ENCODE measurements at places on chromosomes 11 and 22. TPM values are rescaled to one million over a fixed set of nuclear protein-coding genes. Genes with fewer than 3 reads are reported as not detected.

Gene CRYBB2
- not detected for total RNA-seq

- DNase-seq, result no peak
Observed at GRCh38 chr11:121408830-121409229, 43.3 kb upstream of the SORL1 start.

Gene C11orf65
- 1.1 TPM for total RNA-seq

Gene MS4A2
- total RNA-seq, result not detected

Gene NFAM1
- total RNA-seq, result under 0.01 TPM

GRCh38 chr11:42257534-42257933 lies 798.1 kb upstream of the LRRC4C start:
- peak; percentile 27 for DNase-seq

- no peak for DNase-seq
Observed at GRCh38 chr22:32842486-32842885, 41.0 kb downstream of the TIMP3 start.

- DNase-seq, result no peak
Observed at GRCh38 chr11:65862191-65862735, 2.0 kb downstream of the MUS81 start.

DNA sequence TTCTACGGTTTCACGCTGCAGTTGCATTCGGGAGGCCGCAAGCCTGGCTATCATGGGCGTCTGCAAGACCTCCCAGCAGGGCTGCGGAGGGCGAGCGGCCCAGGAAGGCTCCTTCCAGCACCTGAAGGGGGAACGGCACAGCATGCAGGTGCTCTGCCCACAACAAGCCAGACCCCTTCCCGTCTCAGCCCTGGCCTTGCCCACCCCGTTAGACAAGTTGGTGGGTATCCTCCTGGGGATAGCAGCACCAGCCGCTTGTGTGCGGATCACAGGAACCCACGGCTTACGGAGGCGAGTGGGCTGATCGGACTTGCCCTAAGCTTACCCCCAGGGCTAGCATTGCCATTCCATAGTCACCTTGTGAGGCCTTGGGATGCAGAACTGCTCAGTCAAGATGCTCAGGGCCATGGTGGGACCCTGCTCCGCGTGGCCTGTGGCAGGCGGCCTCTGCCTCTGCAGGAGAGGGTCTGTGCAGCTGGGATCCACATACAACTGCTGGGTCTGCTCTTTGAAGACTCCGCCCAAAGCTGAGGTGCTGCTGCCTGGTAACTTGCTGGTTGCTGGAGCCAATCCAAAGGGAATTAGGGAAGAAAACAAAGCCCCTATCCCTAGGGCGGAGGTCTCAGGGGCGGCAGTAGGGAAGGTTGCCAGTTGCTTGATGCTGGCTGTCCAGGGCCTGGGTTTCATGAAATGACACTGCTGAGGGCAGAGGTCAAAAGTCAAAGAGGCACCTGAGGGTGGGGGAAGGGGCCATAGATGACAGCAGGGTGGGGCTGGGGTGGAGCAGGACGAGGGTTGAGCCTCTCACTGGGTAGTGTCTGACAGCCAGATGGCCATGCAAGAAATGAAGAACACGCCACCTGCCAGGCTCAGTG lies 1.4 kb upstream of the OSBPL5 start:
- DNase-seq, result peak; percentile 62

- peak; percentile 99 for DNase-seq
Observed at GRCh38 chr22:46661221-46661851, 41.1 kb downstream of the GRAMD4 start.

Gene FOLR1
- total RNA-seq, result under 0.01 TPM

Gene OTOG
- total RNA-seq, result not detected

DNA sequence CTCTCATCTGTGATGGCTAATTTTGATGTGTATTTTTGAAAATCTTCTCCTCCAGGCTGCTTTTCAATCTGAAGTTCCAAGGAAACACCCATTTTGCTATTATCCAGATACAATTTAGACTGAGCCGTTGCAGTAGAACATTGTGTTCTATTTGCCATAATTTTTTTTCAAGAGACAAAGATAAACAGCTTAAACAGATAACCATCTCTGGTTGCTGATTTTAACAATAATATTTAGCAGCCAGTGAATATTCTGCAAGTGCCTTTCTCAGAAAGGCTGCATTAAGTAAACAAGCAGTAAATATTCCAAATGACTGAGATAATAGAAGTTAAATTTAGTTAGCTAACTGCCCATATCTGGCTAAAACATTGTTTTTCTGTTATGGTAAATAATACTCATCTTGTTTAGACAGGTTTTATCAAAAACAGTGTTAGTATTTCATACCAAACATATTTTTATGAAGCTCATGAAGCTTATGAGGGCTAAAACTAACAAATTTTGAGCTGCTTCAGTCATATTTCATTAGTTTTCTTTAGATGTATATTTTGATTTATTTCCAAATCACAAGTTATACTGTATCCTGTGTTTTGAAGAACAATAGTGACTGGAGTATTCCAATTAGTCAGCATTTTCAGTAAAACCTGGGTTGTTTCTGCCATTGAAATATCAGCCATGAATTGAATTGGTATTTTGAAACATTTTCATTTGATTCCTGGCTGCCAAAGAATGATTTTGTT lies 206.7 kb downstream of the SBF2 start:
- no peak for DNase-seq

DNA sequence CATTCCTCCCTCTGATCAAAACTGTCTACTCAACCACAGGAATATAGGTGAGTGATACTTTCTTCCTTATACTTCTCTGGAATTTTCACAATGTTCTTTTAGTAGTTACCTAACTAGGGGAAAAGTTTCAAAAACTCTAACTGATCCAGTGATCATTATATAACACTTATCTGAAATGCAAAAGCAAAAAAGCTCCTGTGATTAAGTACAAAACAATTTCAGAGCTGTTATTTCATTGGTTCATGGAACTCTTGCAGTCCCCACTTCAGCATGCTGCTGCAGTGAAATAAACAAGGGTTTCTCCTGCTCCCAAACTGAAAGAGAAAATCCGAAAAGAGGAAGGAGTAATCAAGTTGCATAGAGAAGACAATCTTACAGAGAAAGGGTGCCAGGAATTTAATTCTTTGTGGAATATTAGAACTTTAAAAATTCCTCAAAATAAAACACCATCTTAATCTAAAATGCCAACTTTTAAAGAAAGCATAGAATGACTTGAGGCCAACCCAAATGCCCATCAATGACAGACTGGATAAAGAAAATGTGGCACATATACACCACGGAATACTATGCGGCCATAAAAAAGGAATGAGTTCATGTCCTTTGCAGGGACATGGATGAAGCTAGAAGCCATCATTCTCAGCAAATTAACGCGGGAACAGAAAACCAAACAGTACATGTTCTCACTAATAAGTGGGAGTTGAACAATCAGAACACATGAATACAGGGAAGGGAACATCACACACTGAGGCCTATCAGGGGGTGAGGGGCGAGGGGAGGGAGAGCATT lies 20.3 kb downstream of the PPP2R1B start:
- no peak for DNase-seq

DNA sequence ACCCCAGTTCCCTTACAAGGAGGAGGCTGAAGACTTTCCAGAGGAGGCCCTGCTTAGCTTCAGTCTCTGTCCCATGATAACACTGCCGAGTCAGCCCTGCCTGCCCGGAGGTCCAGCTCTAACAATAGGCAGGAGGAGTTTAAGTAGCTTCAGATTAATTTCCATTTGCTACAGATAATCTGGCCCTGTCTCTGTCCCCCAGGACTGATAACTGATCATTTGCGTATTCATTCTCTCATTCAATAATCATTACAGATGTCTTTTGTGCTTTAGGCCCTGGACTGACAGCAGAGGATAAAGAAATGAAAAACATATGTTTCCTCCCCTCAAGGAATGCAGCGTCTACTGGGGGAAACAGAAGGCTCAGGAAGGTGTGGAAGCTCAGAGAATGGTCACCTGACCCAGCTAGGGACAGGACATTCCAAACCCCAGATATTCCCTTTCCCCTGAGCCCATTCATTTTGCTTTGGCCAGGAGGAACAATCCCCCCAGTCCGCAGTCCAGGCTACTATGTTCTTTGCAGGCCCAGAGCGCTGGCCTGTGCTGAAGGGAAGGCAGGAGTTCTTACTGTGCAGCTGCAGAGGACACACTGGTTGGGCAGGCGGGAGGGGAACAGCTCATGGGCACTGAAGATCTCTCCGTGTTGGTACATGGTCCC lies 20.8 kb downstream of the CHRDL2 start:
- no peak for DNase-seq

DNA sequence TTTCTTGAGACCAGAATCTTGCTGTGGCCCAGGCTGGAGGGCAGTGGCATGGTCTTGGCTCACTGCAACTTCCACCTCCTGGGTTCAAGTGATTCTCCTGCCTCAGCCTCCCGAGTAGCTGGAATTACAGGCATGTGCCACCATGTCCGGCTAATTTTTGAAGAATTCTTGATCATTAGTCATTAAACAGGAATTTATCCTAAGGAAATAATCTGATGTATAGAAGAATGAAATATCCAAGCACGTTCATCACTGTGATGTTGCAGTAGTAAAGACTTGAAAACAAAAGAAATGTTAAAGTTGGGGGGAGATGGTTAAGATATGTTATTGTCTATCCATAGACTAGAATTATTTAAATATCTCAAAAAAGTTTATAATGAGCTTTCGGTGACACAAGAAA lies 23.6 kb downstream of the CBL start:
- DNase-seq, result no peak

All from osteoblast (primary cell).